ENCODE measurements at places on chromosomes 6 and 20. TPM values are rescaled to one million over a fixed set of nuclear protein-coding genes. Genes with fewer than 3 reads are reported as not detected.

DNA sequence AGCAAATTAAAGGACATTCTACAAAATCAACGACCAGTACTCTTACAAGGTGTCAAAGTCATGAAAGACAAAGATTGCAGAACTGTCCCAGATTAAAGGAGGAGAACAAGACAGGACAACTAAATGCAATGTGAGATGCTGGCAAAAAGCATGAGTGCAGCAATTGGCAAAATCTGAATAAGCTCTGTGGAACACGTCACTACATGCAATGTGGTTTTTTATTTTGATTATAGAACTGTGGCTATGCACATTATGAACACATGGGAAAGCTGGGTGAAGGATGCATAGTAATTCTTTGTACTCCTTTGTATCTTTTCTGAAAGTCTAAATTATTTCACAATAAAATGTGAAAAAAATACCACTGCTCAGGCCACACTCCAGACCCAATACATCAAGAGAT is 509.4 kb downstream of the KIF16B start:
- H3K27me3 ChIP-seq: no peaks in the 10 kb centered on the region
- no peaks in the 10 kb centered on the region for H3K36me3 ChIP-seq
- DNase-seq: no peak
- no peaks in the 10 kb centered on the region for H3K4me1 ChIP-seq

GRCh38 chr6:158027590-158028285 is 46.1 kb downstream of the SYNJ2 start:
- DNase-seq: no peak
- H3K27ac ChIP-seq: peak overlapping the region; percentile 99
- H3K4me3 ChIP-seq: no peak overlapping the region
- peaks cover 43% of the 10 kb centered on the region for H3K4me1 ChIP-seq
- peaks cover 17% of the 10 kb centered on the region for H3K36me3 ChIP-seq

The ARFGEF2 gene
- total RNA-seq: 20.5 TPM

DNA sequence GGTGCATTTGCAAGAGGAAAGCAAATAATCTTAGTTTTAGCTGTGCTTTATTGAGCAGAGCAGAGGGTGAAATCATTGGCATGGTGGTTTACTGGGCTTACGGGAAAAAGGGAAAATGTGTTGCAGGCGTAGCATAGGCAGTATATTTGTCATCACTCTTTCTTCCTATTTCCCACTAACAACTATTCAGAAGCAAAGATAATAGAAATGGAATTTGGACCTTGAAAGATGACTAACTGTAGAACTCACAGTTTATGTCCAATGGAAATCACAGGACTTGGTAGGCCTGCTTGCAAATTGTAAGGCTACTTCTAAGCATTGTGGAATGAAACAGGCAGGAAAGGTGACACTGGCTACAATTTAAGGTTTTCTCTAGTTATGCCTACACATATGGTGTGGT is 611.9 kb upstream of the MAN1A1 start:
- H3K27ac ChIP-seq: no peak overlapping the region
- DNase-seq: no peak
- no peaks in the 10 kb centered on the region for H3K4me1 ChIP-seq
- no peaks in the 10 kb centered on the region for H3K27me3 ChIP-seq

DNA sequence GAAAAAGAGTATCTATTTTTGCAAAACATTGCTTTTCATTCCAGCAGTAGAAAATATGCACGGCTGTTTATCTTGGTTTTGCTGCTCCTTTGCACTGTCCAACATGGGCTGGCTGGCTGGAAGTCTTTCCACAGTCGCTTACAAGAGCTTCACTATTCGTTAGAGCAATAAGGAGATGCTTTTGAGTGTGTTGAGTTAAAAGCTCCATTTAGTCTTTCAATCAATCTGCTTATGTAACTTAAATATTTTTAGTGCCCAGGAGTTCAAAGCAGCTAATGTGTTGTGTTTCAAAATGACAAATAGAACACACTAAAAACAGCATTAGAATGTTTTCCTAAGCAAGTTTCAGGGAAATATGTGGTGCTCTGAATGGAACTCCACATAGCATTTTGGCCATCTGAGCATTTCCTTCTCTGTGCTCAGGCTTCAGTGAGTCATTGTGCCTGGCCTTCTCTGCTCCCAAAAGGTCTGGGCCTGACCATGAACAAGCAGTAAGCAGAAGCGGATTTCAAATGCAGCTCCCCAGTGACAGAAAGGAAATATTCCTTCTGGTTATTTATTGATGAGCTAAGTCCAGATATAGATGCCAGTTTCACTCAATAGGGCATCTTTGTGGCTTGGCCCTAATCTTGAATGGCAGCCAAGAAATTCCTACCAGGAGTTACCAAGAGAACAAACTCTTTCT is 580.3 kb downstream of the TENT5A start:
- H3K27ac ChIP-seq: no peak overlapping the region
- no peak for DNase-seq
- H3K4me3 ChIP-seq: no peak overlapping the region

DNA sequence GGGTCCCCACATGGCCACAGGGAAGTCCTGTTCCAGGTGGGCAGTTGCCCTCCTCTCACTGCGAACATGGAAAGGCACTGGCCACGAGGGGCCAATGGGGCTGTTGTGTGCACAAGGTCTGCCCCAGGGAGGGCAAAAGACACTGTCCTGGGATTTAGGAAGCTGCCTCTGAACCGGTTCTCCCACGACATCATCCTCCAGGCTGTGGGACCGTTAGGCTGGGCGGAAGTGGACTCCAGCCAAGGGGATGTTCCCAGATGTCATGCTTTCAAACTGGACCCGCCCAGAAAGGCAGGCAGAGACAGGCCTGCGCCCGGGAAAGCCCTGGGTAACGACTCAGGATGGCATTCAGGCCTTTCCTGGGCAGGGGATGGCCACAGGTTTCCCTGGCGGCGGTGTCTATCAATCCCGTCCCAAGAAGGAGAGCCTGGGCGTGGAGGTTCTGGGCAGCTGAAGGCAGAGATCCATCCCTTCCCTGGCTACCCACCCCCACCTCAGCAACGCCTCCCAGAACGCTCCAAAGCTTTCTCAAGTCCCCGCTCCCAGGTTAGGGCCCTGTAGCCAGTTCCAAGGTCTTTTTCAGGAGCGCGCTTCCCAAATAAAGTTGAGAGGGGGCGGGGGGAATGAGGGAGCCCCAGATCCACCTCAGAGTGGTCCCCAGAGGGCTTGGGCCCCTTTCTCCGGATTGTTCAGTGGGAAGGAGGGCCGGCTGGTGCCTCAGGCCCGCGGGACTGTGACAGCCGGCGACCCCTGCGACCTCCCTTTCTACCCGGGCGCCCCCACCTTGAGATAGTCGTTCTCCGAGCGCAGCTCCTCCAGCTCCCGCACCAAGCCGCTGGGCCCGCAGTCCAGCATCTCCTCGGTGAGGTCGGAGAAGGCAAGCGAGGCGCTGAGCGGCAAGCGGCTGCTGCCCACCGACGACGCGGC is 13.8 kb upstream of the TLDC2 start:
- H3K36me3 ChIP-seq: no peaks in the 10 kb centered on the region
- DNase-seq: no peak

- no peaks in the 10 kb centered on the region for H3K36me3 ChIP-seq
- no peak overlapping the region for H3K27ac ChIP-seq
- H3K4me1 ChIP-seq: peaks cover 7% of the 10 kb centered on the region
- H3K27me3 ChIP-seq: peaks cover 4% of the 10 kb centered on the region
- H3K4me3 ChIP-seq: no peak overlapping the region
Observed at GRCh38 chr6:79780881-79781280, 149.8 kb downstream of the SH3BGRL2 start.

GRCh38 chr6:113403966-113404595 is 453.1 kb upstream of the MARCKS start:
- no peaks in the 10 kb centered on the region for H3K36me3 ChIP-seq
- H3K4me1 ChIP-seq: no peaks in the 10 kb centered on the region
- no peak overlapping the region for H3K27ac ChIP-seq
- peaks cover 2% of the 10 kb centered on the region for H3K27me3 ChIP-seq
- H3K4me3 ChIP-seq: no peak overlapping the region
- DNase-seq: no peak

DNA sequence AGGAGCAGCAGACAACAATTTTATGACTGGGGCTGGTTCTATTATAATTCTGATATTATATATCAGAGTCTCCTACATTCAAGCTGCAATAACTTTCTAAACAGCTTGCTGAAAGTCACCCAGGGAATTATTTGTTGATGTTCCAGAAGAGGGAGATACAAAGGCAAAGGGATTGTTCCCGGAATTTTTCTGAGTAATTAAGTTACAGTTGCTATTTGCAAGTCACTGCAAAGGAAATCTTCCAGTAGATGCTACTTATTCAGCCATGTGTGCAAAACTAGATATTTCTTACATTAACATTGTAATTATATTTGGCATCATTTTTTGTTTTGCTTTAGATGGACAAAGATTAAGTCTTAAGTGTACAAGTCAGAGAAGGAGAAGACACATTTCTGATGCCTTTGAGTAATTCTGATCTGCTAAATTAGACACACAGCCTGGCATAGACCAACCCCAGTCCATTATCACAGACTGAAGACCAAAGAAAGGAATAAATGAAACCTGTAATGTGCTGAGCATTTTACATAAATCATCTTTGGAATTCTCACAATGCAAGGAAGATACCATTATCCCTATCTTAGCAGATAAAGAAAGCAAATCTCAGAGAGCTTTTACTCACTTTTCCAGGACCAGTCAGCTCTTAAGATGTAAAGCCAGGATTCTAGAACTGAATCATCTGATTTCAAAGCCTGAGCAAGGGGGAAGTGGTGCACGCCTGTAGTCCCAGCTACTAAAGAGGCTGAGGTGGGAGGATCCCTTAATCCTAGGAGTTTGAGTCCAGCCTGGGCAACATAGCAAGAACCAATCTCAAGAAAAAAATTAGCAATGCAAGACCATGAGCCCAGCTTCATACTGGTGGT is 62.6 kb upstream of the AKAP12 start:
- no peak overlapping the region for H3K27ac ChIP-seq
- no peak overlapping the region for H3K4me3 ChIP-seq
- no peaks in the 10 kb centered on the region for H3K36me3 ChIP-seq
- peaks cover 23% of the 10 kb centered on the region for H3K27me3 ChIP-seq

- no peak for DNase-seq
- H3K27ac ChIP-seq: no peak overlapping the region
- peaks cover 72% of the 10 kb centered on the region for H3K4me1 ChIP-seq
- H3K36me3 ChIP-seq: peaks cover 27% of the 10 kb centered on the region
- H3K27me3 ChIP-seq: no peaks in the 10 kb centered on the region
Observed at GRCh38 chr6:138948546-138949179, 39.4 kb downstream of the REPS1 start.

GRCh38 chr6:25070547-25071366 is 135.0 kb upstream of the RIPOR2 start:
- H3K36me3 ChIP-seq: no peaks in the 10 kb centered on the region
- DNase-seq: peak; percentile 88
- no peaks in the 10 kb centered on the region for H3K27me3 ChIP-seq
- no peak overlapping the region for H3K4me3 ChIP-seq
- peaks cover 4% of the 10 kb centered on the region for H3K4me1 ChIP-seq
- H3K27ac ChIP-seq: peak overlapping the region; percentile 47

DNA sequence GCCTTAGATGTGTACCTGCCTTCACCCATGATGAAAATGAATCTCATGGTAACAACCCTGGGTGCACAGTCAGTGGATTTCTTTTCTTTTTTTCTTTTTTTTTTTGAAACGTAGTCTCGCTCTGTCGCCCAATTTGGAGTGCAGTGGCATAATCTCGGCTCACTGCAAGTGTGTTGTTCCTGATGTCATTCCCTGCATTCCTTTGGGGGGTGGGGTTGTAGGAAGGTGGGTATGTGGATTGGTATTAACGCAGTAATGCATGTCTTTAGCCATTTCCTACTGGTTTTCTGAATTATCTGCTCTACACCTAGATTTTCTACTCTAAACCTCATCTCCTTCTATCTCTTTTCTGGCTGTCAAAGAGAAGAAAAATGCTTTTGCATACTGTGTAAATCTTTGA is 146.6 kb downstream of the RNF144B start:
- no peak overlapping the region for H3K4me3 ChIP-seq
- peaks cover 31% of the 10 kb centered on the region for H3K27me3 ChIP-seq
- no peaks in the 10 kb centered on the region for H3K4me1 ChIP-seq
- no peaks in the 10 kb centered on the region for H3K36me3 ChIP-seq
- DNase-seq: no peak
- no peak overlapping the region for H3K27ac ChIP-seq

The SYCP2L gene
- total RNA-seq: not detected

DNA sequence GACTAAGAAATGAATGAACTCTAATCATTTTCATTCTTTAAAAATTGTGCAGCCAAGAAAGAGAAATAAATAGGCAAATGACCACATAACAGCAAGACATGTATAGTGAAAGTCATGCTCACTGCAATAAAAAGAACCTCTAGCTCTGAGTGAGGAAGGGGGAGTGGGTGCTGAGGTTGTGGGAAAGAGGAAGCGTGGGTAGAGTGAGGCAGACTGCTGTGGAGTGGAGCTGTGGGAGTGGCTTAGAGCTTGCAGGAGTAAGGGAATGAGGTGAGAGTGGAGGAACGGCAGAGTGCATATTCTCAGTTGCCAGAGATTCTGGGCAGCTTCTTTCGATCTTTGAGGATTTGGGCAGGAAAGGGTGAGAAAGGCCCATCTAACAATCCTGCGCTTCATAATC is 10.4 kb downstream of the DEFB129 start:
- H3K27me3 ChIP-seq: no peaks in the 10 kb centered on the region
- peak; percentile 63 for DNase-seq
- peaks cover 28% of the 10 kb centered on the region for H3K4me1 ChIP-seq
- H3K36me3 ChIP-seq: no peaks in the 10 kb centered on the region
- peak overlapping the region; percentile 57 for H3K4me3 ChIP-seq

DNA sequence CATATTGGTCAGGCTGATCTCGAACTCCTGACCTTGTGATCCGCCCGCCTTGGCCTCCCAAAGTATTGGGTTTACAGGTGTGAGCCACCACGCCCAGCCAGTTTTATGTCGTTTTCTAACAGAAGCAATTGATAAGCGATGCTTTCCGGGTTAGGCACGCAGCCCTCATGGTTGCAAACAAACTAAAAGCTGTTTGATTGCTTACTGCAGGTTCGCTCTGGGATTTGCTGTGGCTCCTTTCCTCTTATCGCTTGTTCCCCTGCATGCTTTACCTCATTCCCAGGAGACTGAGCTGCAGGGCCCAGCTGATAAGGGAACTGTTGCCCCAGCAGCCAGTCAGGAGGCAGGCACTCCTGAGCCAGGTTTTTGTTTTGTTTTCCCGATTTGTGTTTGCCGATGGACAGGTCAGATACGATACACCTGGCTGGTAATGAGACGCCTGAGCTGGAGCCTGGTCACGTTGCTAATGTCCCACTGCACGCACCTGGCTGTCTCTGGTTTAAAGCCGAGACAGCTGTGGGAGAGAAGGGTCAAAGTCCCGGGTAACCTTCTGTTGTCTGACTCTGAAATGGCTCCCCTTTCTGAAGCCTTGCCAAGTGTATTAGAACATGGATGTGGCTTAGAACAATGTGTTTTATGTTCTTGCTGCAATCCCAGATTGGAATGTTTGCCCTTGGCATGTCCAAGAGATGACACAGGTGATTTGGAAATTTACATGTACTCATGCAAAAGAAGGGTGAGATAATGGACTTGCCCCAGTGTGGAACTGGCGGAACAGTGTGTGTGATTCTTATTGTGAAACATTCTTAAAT is 19.9 kb downstream of the DSP start:
- peaks cover 27% of the 10 kb centered on the region for H3K27me3 ChIP-seq
- H3K27ac ChIP-seq: no peak overlapping the region
- no peak for DNase-seq

GRCh38 chr20:36647196-36648121 is 1.5 kb upstream of the SLA2 start:
- H3K27ac ChIP-seq: peak overlapping the region; percentile 45
- DNase-seq: no peak
- H3K27me3 ChIP-seq: no peaks in the 10 kb centered on the region
- peaks cover 36% of the 10 kb centered on the region for H3K4me1 ChIP-seq
- H3K4me3 ChIP-seq: peak overlapping the region; percentile 25

All from activated CD4-positive, alpha-beta T cell treated with anti-CD3 and anti-CD28 coated beads for 36 hours (primary cell).